ENCODE measurements at places on chromosomes 7 and 10. TPM values are rescaled to one million over a fixed set of nuclear protein-coding genes. Genes with fewer than 3 reads are reported as not detected.

- no peak for DNase-seq
Observed at GRCh38 chr10:36479073-36479472, 646.3 kb upstream of the ANKRD30A start.

- no peak for DNase-seq
Observed at GRCh38 chr7:133419041-133419440, 166.2 kb downstream of the EXOC4 start.

GRCh38 chr7:92629779-92630178, 39.6 kb upstream of the FAM133B start:
- DNase-seq: no peak

Gene NME8
- not detected for total RNA-seq

DNA sequence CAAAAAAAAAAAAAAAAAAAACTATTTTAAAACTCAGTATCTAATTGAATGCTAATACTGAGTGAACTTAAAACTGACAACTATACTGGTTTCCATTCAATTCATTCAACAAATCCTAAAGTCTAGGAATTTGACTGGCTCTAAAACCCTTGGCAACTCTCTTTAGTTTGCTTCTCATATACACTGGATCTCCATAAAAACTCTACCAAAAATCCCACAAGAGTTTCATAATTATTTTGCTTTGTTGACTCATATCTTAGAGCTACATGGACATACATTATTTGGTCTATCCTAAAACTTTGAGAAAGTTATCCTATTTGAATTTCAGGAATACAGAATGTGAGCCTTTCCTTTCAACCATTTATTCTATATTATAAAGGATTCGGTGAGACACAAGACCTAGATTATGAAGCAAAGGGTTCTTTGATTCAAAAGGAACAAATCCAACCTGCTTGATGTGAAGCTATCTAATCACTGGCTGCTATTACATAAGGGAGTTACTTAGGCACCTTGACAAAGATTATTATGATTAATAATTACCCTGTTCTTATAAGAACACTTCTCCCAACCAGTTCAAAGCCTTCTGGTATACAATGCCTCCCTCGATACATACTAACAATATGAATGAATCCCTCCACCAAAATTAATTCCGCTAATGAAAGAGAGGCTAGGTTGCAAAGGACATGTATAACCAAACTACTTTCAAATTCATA, 15.8 kb upstream of the KMT2E start:
- no peak for DNase-seq

Gene COBL
- total RNA-seq: not detected

DNA sequence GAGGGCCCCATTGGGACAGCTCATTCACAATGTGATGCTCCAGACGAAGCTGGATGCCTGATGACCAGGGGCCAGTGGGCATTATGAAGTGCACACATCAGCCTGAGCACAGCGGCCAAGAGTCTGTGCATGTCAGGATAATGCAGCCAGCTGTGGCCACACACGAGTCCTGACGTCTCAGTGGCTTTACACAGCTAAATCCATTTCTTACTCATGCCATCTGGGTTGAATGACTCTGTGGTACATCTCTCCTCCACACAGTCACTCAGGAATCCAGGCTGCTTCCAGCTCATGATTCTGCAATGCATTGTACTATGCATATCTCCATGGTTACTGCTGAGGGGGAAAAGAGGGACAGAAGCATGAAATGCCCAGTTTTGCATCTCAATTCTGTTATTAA, 123.6 kb downstream of the PRLHR start:
- DNase-seq: no peak

GRCh38 chr7:99123571-99124033, 20.3 kb downstream of the SMURF1 start:
- peak; percentile 33 for DNase-seq

GRCh38 chr7:135714534-135715009, 13.4 kb downstream of the SLC13A4 start:
- peak; percentile 51 for DNase-seq

- no peak for DNase-seq
Observed at GRCh38 chr10:78248651-78249464, 215.2 kb downstream of the RPS24 start.

GRCh38 chr10:124974131-124974530, 32.2 kb downstream of the ZRANB1 start:
- no peak for DNase-seq

DNA sequence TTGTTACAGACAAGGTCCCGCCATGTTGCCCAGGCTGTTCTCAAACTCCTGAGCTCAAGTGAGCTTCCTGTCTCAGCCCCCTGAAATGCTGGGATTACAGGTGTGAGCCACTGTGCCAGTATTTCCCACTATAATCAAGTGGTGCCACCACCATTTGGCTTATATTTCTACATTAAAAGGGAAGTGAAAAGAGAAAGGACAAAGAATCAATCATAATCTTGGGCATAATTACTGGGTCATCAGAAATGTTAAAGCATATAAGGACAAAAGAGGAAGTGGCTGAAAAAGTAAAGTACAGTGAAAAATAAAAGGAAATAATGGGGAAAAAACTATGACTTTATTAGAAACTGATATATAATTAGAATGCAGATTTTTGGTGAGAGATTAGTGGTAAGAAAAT, 25.7 kb upstream of the ENTPD1 start:
- DNase-seq: no peak

Gene NUTM2E
- not detected for total RNA-seq

DNA sequence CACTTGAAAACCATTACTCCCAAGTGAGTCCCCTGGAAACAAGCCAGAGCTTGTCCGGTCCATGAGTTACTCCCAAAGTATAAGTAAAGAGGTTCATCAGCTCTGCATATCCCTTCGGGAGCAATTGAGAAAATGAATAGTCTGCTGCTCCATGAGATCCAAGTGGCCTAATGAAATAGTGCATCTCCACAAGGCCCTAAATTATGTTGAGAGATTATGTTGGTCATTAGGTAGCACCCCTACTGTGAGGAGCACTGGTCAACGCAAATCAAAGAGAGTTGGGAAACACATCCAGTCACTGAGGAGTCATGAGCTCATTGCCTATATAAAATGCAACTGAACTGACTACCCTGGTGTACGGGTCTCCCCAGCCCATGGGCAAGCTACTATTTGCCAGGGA, 205.5 kb upstream of the AOAH start:
- no peak for DNase-seq

Gene KCNMA1
- total RNA-seq: 0.87 TPM

Gene DOCK1
- total RNA-seq: 81.5 TPM

- no peak for DNase-seq
Observed at GRCh38 chr10:116610443-116611152, 10.2 kb upstream of the PNLIPRP2 start.

Gene UBTD1
- 41.6 TPM for total RNA-seq

GRCh38 chr7:133359449-133359848, 106.6 kb downstream of the EXOC4 start:
- no peak for DNase-seq

GRCh38 chr7:51080216-51080615, 236.4 kb downstream of the COBL start:
- DNase-seq: no peak

DNA sequence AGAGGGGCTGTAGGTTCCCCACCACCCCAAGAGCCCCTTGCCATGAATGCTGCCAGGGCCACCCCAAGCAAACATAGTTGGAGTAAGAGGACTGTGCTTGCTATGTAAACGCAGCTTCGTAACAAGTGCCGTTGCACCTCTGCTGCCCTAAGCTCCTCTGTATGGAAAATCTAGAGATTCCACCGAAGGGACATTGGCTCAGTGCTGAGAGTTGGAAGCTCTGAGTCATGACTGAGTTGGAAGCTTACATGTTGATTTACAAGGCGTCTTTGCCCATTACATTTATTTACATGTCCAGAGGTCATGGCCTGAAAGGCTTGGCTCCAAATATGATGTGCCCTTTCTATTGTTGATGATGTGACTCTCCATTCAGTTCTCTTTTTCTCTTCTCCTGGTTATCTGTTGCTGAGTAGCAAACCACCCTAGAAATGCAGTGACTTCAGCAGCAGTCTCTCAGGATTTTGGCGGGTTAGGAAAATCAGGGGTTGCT, 233.1 kb upstream of the TCF7L2 start:
- peak; percentile 66 for DNase-seq

DNA sequence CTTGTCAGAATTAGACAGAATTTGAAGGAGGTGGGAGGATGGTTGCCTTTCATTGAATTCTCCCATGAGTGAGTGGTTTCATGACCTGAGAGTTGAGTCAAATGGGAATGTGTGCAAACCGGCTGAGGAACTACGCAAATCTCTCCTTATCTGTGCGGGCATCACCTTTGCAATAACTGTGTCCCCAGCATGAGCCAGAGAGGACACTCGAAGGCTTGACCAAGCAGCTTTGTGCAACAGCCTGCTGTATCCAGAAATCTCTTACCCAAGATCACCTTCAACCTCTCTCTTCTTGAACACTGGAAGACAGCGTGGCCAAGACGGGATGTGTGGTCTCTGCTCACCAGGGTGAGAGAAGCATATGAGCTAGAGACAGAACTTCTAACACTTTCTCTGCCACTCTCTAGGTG, 93.8 kb upstream of the IKZF1 start:
- no peak for DNase-seq

Gene CXCL12
- 7.1 TPM for total RNA-seq

- no peak for DNase-seq
Observed at GRCh38 chr7:29146888-29147609, 712 bp upstream of the CPVL start.

DNA sequence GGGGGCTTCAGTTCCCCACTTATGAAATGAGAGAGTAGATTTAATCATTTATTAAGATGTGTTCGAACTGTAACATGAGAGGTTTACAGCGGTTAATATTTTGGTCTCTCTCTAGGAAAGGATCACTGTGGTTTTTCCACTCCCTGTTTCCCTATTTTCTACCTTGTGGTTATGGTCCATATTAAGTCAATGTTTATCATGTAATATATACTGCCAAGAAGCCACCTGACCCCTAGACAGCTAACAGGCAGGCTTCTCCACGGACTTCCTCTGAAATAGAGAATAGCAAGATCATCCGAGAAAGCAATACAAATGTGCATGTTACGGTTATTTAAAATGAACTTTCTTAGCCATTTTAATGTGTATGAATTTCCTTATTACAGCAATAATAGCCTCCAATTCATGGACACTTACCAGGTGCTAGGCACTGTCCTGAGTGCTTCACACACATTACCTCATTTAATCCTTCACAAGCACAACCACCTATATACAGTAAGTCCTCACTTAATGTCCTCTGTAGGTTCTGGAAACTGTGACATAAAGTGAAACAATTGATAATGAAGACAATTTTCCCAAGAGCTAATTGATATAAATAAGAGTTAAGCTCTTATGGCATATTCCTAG, 835 bp upstream of the COL28A1 start:
- DNase-seq: no peak

GRCh38 chr10:29761916-29762315, 127.1 kb upstream of the SVIL start:
- no peak for DNase-seq

- no peak for DNase-seq
Observed at GRCh38 chr7:13829231-13829630, 160.2 kb downstream of the ETV1 start.

Gene ASIC3
- under 0.01 TPM for total RNA-seq
